ENCODE measurements at places on chromosomes 4 and X. TPM values are rescaled to one million over a fixed set of nuclear protein-coding genes. Genes with fewer than 3 reads are reported as not detected.
A peak's percentile ranks its signal among the peaks of the same experiment; 100 is the strongest.

DNA sequence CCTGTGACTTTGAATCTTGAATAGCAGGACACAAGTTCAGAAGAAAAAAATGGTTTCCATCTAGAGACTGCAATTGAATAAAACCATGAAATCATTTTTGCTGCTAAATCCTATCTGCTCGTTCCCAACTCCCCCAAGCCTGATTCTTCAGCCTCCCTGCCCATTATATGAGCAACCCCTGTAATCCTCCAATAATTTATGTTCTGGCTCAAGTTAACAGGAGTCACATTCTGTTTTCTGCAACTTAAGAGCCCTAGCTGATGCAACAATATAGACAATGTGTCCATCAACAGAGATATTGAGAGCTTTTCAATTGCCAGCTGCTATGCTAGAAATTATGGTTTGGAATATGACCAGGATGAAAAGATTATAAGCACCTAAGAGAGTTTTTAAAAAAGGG lies 84.1 kb downstream of the LDB2 start:
- DNase-seq, result no peak

- DNase-seq, result no peak
Measured at GRCh38 chrX:93673869-93674271, at the start of gene FAM133A. FAM133A (plus strand) TSS chrX:93674206; CDS start chrX:93709420, 35,214 bp downstream.

- no peak for DNase-seq
Measured at GRCh38 chr4:95141361-95141760, 383.6 kb downstream of the BMPR1B start.

- no peak for DNase-seq
Measured at GRCh38 chr4:22014222-22014741, 65.7 kb upstream of the KCNIP4 start.

Gene HSFX4
- not detected for polyA plus RNA-seq

DNA sequence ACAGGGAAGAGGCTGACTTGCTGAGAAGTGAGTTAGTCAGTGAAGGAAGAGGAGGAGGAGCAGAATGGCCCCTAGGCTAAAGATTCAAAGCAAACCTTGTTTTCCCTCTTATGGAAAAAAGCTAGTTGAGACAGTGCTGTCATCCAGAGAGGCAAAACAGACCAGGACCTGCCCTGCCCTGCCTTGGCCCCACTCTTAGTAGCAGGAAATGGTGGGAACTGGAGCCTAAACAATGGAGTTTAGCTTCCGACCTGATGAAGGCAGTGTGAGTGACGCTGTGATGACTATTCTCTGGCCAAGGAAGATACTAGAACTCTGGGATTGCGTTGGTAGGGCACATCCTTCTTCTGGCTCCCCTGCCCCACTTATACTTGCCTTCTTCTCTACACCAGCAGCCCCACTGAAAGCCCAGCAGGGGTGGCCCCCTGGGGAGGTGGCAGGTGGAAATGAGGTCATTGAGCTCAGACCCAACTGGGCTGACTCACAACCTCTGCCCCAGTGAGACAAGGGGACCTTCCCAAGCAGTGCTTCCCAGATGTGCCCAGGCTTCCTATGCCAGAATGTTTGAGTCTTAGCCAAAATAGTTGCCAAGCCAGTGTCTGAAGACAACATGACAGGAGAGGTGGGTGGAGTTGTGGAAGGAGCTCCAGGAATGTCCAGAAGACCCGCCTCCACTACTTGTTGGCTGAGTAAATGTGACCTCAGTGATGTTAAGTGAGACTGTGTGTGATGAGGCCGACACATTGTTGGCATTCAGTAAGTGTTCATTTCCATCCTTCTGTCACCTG lies 38.8 kb downstream of the MSN start:
- no peak for DNase-seq

DNA sequence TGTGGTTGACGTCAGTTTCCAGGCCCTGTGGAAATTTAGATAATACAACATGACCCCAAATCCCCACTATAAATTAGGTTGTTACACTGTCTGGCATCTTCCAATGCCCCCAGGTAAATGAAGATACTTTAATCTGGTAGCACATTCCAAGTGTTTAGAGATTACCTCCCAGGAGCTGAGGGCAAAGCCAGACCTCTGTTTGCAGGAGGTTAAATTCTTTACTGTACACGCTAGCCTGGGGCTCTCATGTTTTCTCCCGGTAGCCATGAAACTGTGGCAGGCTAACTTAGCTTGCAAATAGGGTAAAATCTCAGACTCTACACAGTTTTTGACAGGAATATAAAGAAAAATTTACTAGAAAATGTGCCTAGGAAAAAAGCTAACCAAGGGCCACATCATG lies 450.0 kb downstream of the PDGFC start:
- DNase-seq, result no peak

DNA sequence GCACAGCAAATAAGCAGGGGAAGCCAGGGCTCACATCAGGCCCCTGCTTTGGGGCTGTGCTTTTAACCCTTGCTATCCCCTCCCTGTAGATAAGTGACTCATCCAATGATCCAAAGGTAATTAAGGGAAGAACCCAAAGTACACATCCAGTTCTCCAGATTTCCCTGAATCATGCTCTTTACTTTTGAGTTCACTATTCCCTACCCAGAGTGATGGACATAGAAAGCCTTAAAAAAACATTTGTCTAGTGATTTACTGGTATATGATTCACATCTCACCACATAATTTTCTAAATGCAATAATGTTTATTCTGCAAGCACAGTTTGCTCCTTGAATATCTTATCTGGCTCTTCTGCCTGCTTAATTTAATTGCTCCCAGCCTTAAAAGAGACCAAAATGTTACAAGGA lies 136.2 kb downstream of the PPP3CA start:
- DNase-seq, result no peak

DNA sequence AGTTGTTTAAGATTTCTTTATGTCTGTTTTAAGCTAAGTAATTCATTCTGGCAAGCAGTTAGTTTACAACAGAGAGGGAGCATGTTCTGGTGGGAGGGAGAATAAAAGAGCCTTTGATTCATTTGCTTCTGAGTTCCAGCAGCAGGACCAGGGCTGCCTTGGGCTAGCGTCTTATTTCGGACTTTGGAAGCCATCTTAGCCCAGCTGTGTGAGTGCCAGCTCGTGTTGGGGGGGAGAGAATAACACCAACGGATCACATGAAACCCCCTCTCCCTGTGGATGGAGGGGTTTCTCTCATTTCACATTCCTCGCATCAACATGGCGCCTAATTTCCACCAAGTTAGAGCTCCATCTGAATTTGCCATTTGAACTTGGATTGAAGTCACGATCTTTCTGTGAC lies 7.4 kb downstream of the GAB1 start:
- DNase-seq, result no peak

Gene EVC2
- 1.6 TPM for polyA plus RNA-seq

- no peak for DNase-seq
Measured at GRCh38 chrX:2547736-2548135, 47.0 kb upstream of the DHRSX start.

Gene SPANXB1
- not detected for polyA plus RNA-seq

DNA sequence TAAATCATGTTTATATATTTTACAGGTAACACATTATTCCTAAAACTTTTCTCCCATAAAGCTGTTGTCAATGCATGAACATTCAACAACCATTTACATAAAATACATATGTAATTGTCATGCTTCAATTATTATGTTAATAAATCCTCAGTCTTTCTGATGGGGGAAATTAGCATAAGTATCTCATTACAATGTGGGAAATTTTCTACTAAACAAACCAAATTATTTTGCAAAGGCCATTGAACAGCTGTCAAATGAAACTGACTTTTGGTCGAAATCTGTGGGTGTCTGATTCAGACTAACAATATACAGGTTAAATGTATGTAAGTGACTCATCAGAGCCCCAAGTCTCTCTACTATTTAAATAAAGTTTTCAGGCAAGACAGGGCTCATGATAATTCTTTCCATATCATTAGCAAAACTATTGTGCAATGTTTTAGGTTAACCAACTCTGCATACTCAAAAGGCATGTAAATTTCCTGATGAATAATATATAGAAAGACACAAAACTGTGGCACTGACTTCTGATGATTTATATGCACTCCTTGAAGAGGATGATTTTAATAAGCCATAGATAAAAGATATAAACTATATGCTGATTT lies 795.3 kb upstream of the AADAT start:
- no peak for DNase-seq

Gene CCNB3
- 0.41 TPM for polyA plus RNA-seq

DNA sequence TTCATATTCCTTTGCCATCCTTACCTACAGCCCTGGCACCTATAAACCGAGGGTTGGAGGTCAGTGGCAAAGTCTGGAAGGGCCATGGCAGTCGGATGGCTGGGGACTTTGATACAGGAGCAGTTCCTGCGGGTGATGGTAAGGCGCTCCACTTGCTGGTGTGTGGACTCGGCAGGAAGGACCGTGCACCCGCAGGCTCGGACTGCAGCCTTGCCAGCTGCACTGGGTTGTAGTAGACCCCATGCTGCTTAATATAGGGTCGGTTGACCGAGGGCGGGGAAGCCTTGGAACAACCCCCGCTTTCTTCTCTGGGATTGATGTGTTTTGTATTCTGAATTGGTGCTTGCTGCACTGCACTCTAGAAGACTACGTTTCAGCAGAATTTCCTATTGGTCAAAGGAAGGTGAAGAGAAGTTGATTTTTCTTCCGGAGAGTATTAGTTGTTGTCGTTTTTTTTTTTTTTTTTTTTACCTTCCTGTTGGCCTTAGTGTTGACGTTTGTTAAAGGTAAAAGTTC lies 638 bp downstream of the BLTP1 start:
- peak; percentile 76 for DNase-seq

DNA sequence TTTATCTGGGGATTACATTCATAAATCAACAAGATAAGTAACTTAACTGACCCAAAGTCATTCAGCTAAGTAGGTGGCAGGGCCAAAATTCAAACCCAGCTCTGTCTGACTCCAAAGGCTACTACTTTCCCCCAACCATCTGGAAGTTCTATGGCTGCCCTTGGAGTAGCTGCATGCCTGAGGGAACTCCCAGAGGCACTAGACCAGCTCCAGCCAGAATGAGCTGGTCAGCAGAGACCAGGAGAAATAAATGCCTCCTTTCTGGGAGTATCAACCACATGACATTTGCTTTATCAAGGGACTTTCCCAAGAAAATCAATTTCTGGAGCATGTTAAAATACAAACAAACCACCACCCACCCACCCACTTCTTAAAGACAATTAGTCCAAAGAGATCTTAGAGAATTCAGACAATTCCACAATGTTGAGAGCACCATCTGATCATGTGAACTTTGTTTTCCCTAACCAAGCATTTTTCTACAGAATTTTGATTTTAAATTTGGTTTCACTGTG lies 180.5 kb downstream of the EFHC2 start:
- DNase-seq, result no peak

DNA sequence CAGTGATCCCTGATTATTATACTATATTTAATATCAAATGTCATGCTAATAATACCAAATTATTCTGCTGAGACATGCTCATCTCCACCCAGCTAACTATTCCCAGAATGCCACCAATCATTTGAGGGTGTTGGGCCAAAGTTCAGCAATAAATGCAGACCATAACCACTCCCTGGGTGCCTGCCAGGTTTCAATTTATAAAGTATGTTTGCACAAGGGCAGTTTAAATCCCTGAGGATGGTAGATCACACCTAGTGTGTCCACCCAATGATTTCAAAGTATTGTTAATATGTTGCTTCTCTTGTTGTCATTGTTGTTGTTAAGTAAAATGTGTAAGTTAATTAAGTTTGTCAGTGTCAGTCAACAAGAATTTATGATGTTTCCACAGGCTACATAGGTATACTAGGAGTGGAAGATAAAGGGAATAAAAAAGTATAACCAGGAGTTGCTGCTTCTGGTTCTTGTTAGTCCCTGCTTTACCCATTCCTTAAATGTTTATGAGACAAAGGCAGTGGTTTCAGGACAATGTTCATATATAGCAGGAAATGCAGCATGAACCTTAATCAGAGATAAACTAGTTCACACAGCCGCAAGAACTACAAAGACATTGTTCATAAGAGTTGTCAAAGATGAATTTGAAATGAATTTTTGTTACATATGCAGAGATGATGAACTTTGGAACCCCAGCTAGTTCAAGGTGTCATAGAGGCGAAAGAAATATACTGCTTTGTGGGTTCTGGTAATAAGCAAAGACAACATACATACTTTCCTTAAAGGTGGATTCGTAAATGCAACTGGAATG lies 25.5 kb downstream of the HPGD start:
- peak; percentile 15 for DNase-seq

DNA sequence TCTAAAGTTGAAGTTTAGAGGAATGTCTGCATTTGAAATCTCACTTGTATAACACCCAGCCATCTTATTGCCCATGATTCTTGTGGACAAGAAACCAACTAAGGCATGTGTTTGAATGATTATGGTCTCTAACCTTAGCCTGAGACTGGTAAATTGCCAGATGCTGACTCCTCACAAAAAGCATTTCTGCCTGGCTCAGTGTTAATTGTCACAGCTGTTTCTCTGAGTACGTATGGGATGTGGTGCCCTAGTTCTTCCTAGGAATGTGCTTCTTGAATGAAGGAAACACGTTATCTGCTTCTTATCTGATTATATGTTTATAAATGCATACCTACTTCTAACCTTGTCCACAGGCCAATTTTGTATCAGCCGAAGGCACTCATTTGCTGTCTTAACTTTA lies 63.1 kb upstream of the NDP start:
- no peak for DNase-seq

DNA sequence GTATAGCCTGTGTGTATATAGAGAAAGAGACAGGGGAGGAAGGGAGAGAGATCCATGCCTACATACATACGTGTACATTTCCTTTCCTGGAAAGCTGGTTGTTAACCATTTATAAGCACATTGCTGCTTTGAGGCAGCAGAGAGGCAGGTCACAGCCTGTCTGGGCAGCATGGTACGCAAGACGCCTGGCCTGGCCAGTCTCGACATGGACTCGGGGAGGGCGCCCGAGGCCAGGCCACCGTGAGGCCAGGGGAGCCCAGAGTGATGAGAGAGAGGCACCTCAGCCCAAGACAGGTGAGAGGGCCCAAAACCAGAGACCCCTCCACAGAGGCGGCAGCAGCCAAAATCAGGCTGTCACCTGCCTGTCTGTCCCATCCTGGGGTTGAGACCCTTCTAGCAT lies 3.9 kb downstream of the TREX2 start:
- no peak for DNase-seq

Gene PDCL2
- not detected for polyA plus RNA-seq

- DNase-seq, result no peak
Measured at GRCh38 chr4:132662456-132662855, 486.6 kb upstream of the PCDH10 start.

GRCh38 chrX:6986915-6987314 lies 160.6 kb upstream of the STS start:
- DNase-seq, result peak; percentile 11

Gene PAGE2
- polyA plus RNA-seq, result not detected

DNA sequence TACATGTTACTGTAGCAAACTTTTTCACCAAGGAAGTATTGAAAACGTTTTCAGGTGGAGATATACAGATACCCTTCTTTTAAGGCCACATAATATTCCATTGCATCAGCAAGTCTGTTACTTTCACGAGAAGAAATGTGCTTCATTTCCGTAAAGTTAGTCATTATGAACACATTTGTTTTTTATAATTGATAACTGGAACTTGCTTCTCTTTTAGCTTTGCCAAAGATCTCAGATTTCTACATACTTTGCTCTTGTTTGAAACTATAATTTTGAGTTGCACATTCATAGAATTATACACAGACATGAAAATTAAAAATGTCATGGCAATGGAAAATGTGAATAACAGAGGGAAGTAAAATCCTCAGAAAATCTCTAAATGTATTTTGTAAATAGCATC lies 128.7 kb upstream of the GIMD1 start:
- no peak for DNase-seq

GRCh38 chrX:148382983-148383382 lies 117.4 kb upstream of the AFF2 start:
- no peak for DNase-seq

- DNase-seq, result no peak
Measured at GRCh38 chr4:182409271-182409670, 166.1 kb downstream of the TENM3 start.

Measured in kidney (tissue), 22 donors.